Bronchial epithelial cell (primary cell): ENCODE measurements at places on chromosomes 11 and 22. TPM values are rescaled to one million over a fixed set of nuclear protein-coding genes. Genes with fewer than 3 reads are reported as not detected.

Gene KCNJ1
- under 0.01 TPM in 1 of 2 replicates, not detected in the other for total RNA-seq

GRCh38 chr11:48025984-48026340 is 45.6 kb downstream of the PTPRJ start:
- DNase-seq = no peak

Gene UPK3A
- not detected in 2 replicates for total RNA-seq

DNA sequence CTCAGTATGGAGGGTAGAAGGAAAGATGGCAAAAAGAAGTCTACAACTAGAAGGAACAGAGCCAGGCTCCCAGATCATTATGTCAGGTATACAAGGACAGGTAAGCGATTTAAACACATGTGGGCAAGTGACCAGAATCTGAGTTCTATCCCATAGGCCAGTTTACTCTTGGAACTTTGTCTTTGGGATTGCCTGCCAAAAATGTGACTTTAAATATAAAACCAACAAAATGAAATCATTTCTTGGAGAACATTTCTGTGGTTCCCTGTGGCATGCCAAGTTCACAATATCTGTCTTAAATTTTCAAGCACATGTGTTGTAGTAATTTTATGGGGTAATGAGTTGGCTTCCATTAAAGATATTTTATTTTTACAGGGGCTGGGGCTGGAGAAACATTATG is 141.0 kb downstream of the SLC17A6 start:
- no peak for DNase-seq

GRCh38 chr11:128503245-128503991 is 83.9 kb downstream of the ETS1 start:
- DNase-seq = peak; percentile 83

Gene TRIM6
- 1.8 and 3.2 TPM in 2 replicates for total RNA-seq

- no peak for DNase-seq
Observed at GRCh38 chr11:35167426-35167954, 28.5 kb downstream of the CD44 start.

GRCh38 chr11:57251491-57252104 is 14.5 kb upstream of the APLNR start:
- no peak for DNase-seq

- no peak for DNase-seq
Observed at GRCh38 chr11:77322506-77322905, 21.0 kb upstream of the GDPD4 start.

GRCh38 chr11:78926633-78927338 is 352.1 kb upstream of the NARS2 start:
- no peak for DNase-seq

GRCh38 chr11:33906484-33907186 is 14.8 kb upstream of the LMO2 start:
- no peak for DNase-seq

- DNase-seq = no peak
Observed at GRCh38 chr22:36102995-36103394, 57.6 kb downstream of the APOL3 start.

Gene MMP13
- under 0.01 TPM in 1 of 2 replicates, not detected in the other for total RNA-seq

GRCh38 chr11:61168042-61168688 is 6.9 kb upstream of the VPS37C start:
- DNase-seq = no peak

DNA sequence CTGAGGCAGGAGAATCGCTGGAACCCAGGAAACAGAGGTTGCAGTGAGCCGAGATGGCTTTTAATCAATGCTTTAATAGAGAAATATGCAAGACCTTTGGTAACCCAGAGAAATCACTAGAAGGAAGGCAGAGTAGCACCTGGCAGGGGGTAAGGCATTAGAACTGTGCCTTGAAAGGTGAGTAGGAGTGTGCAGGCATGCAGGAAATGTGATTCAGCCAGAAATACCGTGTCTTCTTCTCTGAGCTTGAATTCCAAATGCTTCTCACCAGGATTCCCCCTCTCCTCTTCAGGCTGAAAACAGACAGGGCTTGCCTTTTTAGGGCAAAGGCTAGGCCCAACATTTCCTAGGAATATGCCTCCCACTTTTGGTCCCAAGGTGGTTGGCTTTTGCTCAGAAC is 51.0 kb downstream of the OR4D9 start:
- peak; percentile 62 for DNase-seq

DNA sequence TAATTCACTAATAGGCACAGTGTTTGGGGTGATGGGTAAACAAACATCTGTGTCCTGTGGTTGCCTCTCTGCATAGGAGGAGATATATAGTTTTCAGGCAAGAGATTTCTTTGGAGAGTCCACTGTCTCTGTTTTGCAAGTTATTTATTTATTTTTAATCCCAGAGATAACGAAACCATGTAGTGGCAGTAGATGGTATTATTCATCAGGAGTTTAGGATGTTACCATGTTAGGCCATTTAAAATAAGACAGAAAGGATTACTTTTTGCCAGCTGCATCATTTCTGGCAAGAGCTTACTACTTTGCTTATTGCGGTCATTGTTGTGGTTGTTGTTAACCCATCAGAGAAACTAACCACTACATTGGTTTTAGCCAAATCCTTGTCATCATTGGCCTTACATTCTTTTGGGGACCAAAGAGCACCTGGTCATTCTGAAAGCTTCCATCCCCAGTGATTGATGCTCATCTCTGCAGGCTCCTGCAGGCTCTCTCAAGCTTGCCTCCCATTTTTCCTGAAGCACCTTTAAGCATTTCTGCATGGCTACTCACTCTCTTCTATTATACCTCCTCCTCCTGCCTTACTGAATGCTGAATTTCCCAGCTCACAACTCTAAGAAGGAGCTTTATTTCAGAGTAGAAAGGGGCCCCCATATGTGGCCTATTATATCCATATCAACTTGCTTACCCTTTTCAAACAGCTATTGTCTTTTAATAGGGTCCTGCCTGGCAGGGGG is 84.4 kb downstream of the CSTPP1 start:
- no peak for DNase-seq

DNA sequence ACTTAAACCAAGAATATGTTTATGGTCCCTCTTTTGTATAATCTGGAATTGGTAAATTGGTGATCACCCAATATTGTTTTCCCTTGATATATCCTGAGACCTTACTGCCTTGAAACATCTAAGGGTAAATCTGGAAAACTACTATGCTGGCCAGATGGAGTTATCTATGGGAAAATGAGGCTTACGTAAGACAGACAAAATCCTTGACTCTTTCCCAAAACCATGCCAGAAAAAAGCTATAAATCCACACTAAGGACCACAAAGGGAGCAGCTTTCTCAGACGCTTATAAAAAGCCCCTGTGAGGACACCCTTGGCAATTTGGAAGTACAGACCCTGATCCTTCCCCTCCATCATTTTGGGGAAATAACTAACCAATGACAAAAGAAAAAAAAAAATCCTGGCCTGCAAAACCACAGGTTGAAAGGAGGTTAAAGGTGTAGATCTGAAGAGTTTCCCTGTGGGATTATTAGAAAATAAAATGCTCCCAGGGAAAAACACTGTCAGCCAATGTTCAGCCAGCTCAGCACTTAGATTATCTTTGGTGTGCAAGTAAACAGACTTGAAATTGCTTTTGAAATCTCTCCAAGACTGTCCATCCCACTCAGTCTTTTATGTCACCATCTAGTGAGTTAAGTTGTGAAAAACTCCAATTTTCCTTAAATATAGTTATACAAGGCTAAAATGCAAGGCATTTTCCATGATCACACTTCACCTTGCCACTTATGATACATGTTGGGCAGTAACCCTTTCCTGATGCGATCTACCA is 6.6 kb upstream of the AMBRA1 start:
- DNase-seq = no peak

DNA sequence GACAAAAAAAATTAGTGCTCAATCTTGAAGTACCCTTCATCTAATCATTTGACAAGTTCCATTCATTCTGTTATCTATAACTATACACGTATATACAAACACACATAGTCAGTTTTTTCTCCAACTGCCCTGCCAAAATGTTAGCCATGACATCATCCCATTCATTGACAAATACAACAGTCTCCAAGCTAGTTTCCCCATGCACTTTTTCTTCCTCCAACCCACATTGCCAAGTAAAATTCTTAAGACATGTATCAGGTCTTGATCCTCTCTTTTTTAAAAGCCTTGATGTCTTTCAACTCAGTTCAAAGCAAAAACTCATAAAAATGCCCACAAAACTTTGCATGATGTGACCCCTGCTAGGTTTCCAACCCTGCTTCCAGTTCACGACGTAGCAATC is 58.1 kb downstream of the DDI1 start:
- DNase-seq = no peak

GRCh38 chr22:49018601-49019000 is 809.1 kb downstream of the BRD1 start:
- DNase-seq = no peak

Gene C22orf39
- 25.3 and 38.9 TPM in 2 replicates for total RNA-seq

Gene OR8G5
- not detected in 2 replicates for total RNA-seq

DNA sequence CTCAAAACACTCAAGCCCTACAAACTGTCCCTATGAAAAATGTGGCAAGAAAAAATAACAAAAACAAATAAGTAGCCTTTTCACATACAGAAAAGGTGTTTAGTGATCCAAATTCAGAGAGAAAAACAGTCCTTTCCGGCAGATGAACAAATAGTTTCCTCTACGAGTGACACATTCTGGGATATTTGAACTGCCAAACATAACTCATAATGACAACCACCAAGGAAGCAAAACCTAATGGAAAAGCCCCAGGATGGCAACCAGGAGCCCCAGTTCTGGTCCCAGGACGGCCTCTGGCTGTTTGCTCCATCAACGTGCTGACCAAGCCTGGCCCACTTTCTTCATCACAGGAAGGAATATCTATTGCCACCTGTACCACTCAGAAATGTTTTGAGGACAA is 6.0 kb downstream of the PACSIN2 start:
- no peak for DNase-seq

Gene KLHL35
- 0.79 and 1.0 TPM in 2 replicates for total RNA-seq

GRCh38 chr11:88886796-88887195 is 179.0 kb downstream of the GRM5 start:
- DNase-seq = peak; percentile 37

- no peak for DNase-seq
Observed at GRCh38 chr22:22746061-22746962, 101.9 kb downstream of the GGTLC2 start.

DNA sequence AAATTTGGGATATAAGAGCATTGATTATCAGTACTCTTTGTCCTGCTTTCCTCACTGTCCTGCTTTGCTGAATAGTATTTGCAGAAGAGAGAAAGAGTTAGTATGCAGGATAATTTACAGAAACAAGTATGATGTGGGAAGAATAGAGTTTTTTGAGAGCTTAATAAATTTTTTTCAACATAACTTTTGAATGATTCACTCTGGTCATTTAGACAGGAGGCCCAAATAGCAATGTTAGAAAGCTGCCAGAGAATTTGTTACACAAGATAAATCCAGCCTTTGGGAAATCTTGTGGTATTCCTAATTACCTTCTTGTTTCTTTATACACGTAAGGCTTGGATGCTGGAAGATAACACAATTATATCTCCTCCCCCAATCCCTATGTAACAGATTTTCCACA is 484.6 kb downstream of the CNTN5 start:
- no peak for DNase-seq

Gene LINC01488
- not detected in 2 replicates for total RNA-seq

GRCh38 chr11:120929090-120929489 is 94.8 kb upstream of the TBCEL start:
- no peak for DNase-seq

- DNase-seq = peak; percentile 93
Observed at GRCh38 chr11:10309163-10310093, 4.6 kb downstream of the ADM start.

Gene GLYAT
- not detected in 2 replicates for total RNA-seq
